Heart right ventricle (tissue), 16 donors: ENCODE measurements at places on chromosomes 16 and 17. TPM values are rescaled to one million over a fixed set of nuclear protein-coding genes. Genes with fewer than 3 reads are reported as not detected.

- no peaks in the 10 kb centered on the region for H3K36me3 ChIP-seq
- no peak overlapping the region for H3K27ac ChIP-seq
- no peaks in the 10 kb centered on the region for H3K27me3 ChIP-seq
- H3K4me3 ChIP-seq: no peak overlapping the region
Measured at GRCh38 chr17:51422634-51423033, 162.3 kb downstream of the UTP18 start.

DNA sequence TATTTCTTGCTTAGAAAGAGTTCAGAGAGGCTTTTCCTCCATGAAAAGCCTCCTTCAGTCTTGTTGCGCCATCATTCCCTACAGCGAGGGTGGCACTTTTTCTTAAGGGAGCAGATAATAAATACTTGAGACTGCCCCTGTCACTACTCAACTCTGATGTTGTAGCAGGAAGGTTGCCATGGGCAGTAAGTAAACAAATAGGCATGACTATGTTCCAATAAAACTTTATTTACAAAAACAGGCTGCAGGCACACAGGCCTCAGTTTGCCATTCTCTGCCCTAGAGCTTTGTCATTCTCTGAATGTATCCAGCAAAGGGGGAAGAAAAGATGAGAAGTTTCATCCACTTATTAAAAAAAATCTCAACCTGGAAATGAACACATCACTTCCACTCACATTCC, 60.4 kb downstream of the MYOCD start:
- H3K4me3 ChIP-seq: no peak overlapping the region
- no peaks in the 10 kb centered on the region for H3K36me3 ChIP-seq
- DNase-seq: no peak
- no peaks in the 10 kb centered on the region for H3K4me1 ChIP-seq

- peaks cover 7% of the 10 kb centered on the region for H3K4me1 ChIP-seq
- no peaks in the 10 kb centered on the region for H3K36me3 ChIP-seq
- DNase-seq: no peak
- H3K4me3 ChIP-seq: no peak overlapping the region
- no peak overlapping the region for H3K27ac ChIP-seq
- peaks cover 17% of the 10 kb centered on the region for H3K27me3 ChIP-seq
Measured at GRCh38 chr16:66576296-66576695, 3.0 kb upstream of the CMTM2 start.

The ACSM3 gene
- 5.9 TPM for total RNA-seq

- no peaks in the 10 kb centered on the region for H3K4me1 ChIP-seq
- H3K27ac ChIP-seq: no peak overlapping the region
- H3K27me3 ChIP-seq: no peaks in the 10 kb centered on the region
- no peak for DNase-seq
- no peaks in the 10 kb centered on the region for H3K36me3 ChIP-seq
Measured at GRCh38 chr16:16850274-16850673, 471.3 kb downstream of the NPIPA7 start.

DNA sequence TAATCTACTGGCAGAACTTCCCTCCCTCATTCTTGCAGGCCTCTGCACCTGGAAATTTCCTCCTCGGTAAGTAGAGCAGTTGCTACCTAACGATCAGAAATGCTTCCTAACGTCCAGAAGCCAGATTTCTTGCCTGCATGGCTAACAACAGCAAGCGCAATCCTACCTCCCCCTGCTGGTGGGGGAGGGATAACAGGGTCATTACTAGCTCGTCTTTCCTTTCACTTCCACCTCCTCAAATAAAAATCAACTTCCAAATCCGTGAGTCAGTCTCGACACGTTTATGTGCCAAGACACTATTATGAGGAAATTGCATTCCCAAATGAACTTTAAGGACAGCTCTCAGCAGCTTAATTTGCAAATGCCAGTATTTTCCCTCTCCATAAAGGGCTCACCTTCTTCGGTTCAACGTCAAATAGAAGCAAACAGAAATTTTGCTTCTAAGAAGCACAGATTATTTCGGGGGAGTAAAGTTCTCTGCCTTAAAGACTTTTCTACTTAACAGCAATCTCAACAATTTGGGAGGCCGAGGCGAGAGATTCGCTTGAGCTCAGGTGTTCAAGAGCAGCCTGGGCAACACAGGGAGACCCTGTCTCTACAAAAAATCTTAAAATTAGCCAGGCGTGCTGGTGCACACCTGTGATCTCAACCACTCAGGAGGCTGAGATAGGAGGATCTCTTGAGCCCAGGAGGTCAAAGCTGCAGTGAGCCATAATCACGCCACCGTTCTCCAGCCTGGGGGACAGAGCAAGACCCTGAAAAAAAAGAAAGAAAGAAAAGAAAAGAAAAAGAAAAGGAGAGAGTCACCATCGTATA, 188.6 kb upstream of the PSMD7 start:
- no peak overlapping the region for H3K4me3 ChIP-seq
- no peak for DNase-seq
- H3K27ac ChIP-seq: no peak overlapping the region
- H3K4me1 ChIP-seq: no peaks in the 10 kb centered on the region
- H3K27me3 ChIP-seq: no peaks in the 10 kb centered on the region

DNA sequence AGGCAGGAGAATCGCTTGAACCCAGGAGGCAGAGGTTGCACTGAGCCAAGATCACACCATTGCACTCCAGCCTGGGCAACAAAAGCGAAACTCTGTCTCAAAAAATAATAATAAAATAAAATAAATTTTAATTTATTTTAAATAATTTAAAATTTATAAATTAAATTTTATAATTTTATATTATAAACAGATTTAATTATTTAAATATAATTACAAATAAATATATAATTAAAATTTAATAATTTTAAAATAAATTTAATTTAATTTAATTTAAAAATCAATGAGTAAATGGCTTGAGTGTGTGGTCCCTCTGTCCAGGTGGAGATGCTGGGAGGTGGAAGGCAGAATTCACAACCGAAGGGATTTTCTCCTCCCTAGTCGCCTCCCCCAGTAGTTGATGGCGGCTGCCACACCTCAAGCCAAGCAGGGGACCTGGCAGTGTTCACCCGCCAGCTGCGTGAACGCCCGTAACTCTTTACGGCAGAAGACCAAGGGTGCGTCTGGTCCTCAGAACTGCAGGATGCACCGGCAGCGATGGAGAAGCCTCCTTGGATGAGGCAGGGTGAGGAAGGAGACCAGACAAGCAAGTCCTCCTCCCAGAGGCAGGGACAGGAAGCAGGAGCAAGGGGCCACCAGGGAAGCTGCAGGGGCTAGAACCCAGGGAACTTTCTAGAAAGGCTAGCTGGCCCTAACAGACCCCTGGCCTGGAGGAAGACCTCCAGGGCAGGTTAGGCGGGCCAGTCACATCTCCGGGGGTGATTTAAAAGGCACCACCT, 22.9 kb upstream of the KRT17 start:
- no peak for DNase-seq
- H3K4me3 ChIP-seq: no peak overlapping the region
- H3K4me1 ChIP-seq: peaks cover 15% of the 10 kb centered on the region
- H3K27ac ChIP-seq: no peak overlapping the region
- no peaks in the 10 kb centered on the region for H3K36me3 ChIP-seq
